ENCODE measurements at places on chromosomes 7 and 10.
A peak's percentile ranks its signal among the peaks of the same experiment; 100 is the strongest.

DNA sequence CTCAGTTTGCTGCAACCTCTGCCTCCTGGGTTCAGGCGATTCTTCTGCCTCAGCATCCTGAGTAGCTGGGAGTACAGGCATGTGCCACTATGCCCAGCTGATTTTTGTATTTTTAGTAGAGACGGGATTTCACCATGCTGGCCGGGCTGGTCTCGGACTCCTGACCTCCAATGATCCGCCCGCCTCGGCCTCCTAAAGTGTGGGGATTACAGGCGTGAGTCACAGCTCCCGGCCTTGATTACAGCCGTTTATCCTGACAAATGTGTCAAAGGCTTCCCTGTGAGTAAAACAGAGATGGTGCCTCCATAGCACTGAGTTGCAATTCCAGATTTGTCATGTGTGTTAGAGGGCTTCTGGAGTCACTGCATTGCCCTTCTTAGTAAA lies 273.7 kb downstream of the CCDC3 start:
- DNase-seq: no peak

GRCh38 chr10:106083572-106083971 lies 1080.9 kb downstream of the SORCS1 start:
- no peak for DNase-seq

GRCh38 chr7:7883394-7883793 lies 85.2 kb upstream of the GLCCI1 start:
- no peak for DNase-seq

DNA sequence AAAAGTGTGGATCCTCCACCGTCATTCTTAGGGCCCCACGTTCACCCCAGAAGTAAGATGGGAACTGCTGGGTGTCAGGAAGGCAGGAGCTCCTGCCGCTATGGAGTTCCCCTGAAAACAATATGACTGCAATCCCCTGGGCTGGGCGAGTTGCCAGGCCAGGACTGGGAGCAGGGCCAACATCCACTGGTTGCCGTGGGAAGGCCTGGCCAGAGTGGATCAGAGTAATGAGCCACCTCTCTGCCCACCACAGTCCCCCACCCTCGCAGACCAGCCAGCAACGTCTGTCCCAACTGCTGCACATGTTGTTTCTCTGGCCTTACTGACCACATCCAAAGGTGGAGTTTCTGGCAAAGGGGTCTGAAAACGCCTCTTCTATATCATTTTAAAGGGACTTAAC lies 86.6 kb downstream of the STRA8 start:
- no peak for DNase-seq

- DNase-seq: no peak
Observed at GRCh38 chr7:55179931-55180682, 161.3 kb downstream of the EGFR start.

DNA sequence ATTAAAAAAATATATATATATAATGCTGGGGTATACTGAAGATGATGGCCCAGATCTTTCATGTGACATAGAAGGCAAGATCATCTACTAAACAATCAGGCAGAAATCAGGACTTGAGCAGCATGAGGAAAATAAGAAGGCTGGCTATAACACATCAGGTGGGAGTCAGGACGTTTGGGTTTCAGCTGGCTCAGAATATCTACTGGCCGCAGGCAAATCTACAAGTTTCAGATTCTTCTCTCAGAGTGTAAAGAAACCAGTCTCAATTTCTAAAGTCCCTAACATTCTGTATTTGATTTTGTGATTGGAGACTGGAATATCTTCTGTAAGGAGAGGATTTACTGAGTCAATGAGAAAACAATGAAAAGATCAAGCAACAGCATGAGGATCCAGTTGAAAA lies 37.7 kb upstream of the FAM3C start:
- DNase-seq: no peak

- DNase-seq: no peak
Observed at GRCh38 chr10:94630017-94630688, 53.4 kb upstream of the CYP2C18 start.

- no peak for DNase-seq
Observed at GRCh38 chr10:59585046-59585700, 124.5 kb downstream of the SLC16A9 start.

- DNase-seq: no peak
Observed at GRCh38 chr7:84372712-84373111, 178.1 kb upstream of the SEMA3A start.

DNA sequence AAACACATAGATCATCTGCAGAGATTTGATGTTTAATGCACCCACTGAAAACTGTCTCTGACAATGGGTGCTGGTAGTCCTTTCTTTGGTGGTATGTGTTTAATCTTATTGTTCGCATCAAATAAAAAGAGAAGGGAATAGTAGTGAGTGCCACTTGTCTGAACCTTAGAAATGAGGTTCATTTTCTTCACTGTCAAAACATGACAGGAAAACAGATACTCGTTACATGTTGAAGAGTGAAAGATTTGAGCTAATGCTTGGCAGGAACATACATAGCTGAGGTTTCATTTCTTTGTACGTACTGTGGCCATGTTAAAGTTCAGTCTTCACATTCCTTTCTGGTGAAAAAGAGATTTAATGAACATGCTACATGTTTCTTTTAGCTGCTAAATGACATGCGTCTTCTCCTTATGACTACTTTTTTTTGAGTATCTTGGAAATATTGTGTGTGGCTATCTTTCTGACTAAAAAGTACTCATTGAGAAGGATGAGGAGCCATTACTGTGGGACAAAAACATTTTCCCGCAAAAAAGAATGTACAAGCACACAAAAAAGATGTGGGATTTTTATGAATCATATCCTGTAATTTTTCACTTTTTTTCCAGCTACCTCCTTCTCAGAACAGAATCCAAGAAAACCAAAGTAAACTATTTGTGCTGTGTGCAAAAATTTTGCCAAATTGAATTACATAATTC lies 108.0 kb downstream of the TWIST1 start:
- no peak for DNase-seq

- no peak for DNase-seq
Observed at GRCh38 chr7:25852211-25852938, 299.6 kb upstream of the NFE2L3 start.

DNA sequence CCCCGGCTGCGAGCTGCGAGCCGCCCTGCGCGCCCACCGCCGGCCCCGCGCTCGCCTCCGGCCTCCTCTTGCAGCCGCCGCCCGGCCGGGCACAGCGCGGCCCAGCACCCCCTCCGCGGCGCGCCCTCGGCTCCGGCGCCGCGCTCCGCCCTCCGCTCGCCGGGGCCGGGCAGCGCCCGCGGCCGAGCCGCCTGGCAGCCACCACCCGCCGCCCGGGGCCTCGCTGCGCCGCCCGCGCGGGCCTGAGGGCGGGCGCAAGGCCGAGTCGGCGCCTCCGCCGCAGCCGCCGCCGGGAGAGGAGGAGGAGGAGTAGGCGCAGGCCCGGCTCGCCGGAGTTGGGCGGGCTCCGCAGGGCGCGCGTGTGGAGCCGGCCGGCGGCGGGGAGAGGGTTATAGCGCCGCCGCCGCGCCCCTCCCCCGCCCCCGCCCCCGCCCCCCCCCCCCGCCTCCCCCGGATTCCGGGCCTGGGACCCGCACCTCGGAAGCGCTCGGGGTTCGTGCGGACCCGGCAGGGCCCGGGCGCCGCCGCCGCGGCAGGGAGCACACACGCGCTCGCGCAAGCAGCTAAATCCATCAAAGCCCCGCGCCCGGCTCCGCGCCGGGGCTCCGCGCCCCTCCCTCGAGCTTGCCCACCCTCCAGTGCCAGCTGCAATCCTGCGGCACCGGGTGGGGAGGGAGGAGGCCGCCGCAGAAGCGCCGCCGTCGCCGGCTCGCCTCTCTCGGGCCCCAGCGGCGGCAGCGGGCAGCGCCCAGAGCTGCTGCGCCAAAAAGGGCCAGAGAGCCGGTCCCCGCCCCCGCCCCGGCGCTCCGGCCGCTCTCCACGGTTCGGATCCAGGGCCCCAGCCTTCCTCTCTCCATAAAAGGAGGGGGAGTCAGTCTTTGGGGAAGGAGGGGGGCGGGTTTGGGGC lies at the start of gene PDGFA:
TSS of gene PDGFA (minus strand) at position 363 of the 907 bp plus-strand sequence. CDS start 845 bp downstream, outside the sequence.
- no peak for DNase-seq

- no peak for DNase-seq
Observed at GRCh38 chr7:22406715-22407114, 49.8 kb upstream of the RAPGEF5 start.

- no peak for DNase-seq
Observed at GRCh38 chr10:128431083-128431482, 304.9 kb upstream of the MKI67 start.

DNA sequence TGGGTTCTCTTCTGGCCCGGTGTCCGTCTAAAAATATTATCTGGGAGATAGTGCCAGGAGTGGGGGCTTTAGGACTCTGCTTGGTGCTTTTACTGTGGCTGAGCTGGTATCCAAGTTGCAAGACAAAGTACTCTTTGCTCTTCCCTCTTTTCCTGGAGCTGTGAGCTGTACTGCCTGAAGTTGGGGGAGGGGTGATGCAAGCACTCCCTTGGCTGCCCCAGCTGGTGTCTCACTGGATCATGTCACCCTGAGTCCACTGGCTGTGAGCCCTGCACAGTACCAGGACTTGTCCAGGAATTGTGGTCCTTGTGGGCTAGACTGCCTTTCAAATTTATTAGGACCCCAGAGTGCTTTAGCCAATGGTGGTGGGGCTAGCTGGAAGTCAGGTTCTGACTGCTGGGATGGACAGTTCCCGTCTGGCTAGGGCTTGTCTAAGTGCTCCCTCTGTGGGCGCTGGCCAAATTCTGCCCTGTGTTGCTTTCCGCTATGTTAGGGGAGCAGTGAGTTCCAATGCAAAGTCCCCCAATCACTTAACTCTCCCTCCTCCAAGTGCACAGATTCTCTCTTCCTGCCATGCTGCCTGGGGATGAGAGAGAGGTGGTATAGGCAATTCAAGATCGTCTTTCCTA lies 13.1 kb downstream of the CC2D2B start:
- DNase-seq: no peak

DNA sequence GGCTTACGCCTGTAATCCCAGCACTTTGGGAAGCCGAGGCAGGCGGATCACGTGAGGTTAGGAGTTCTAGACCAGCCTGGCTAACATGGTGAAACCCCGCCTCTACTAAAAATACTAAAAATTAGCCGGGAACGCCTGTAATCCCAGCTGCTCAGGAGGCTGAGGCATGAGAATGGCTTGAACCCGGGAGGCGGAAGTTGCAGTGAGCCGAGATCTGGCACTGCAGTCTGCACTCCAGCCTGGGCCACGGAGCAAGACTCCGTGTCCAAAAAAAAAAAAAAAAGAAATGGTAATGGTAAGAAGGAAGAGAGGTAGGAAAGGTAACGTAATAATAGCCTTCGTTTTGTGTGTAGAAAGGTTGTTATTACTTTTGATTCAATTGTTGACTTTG lies 1.2 kb downstream of the HSPA14 start:
- DNase-seq: no peak

GRCh38 chr10:86047588-86047987 lies 319.0 kb downstream of the GRID1 start:
- DNase-seq: no peak

- DNase-seq: no peak
Observed at GRCh38 chr10:18566177-18566576, 85.2 kb downstream of the NSUN6 start.

DNA sequence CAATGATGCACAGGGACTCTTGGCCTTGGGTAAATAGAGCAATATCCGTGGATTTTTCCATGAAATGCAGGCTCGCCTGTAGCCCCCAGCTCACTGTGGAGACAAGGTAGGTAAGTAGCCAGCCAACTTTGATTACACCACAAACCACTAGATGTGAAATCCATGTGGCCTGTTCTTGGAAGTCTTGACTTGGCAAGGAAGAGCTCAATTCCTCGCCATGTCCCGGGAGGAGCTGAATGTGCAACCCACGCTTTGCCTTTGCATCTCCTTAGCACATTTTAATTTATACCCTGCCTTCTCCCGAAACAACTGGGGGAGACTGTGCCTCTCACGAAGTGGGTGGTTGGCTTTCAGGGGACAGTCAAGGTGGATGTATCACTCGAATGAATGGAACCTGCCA lies 347.7 kb upstream of the MKI67 start:
- DNase-seq: no peak

DNA sequence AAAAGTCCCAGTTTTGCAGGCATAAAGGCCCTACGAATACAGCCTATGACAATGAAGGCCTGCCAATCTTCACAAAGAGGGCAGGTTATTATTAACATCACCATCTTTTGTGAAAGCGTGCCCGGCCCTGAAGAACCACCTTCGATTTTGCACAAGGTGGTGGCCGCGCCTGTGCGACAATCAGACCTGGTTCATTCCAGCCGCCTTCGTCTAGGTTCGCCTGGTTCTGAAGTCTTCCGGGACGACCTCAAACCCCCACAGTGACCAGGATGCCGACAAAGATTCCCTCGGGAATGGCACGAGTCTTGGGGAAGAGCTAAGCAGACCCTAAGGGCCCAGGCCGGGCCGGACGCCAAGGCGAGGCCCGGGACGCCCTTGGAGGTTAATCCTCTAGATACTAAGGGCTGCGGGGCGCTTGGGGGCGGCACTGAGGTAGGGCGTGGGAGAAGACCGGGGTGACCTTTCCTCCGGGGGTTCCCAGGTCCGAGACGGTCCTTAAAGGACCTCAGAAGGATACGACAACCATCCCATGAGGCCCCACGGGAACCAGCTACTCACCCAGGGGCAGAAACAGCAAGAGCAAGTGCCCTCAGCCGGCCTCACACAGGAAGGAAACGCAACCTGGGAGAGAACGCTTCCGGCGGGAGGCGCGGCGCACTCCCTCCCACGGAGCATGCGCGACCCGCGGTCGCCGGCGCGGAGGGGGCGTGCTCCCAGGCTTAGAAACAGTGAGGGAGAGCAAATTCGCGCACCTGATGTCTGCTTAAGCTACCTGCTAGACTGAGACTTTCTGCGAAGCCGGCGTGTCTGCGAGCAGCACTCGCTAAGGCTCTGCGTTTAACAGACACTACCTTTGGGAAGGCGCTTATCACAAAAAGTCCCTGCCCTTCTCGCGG lies at the start of gene ATAD1:
TSS of gene ATAD1 (minus strand) at position 618 of the 896 bp plus-strand sequence. CDS start 3,627 bp downstream, outside the sequence.
- peak; percentile 72 for DNase-seq

GRCh38 chr10:76543655-76544054 lies 1094.0 kb downstream of the KCNMA1 start:
- DNase-seq: no peak

DNA sequence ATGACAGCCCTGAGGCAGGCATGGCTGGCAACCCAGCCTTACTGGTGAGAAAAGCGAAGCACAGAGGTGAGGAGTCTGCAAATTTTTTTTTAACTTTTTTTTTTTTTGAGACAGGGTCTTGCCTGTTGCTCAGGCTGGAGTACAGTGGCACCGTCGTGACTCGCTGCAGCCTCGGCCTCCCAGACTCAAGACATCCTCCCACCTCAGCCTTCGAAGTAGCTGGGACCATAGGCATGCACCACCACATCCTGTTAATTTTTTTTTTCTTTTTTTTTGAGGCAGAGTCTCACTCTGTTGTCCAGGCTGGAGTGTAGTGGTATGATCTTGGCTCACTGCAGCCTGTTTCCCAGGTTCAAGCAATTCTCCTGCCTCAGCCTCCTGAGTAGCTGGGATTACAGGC lies 35.1 kb upstream of the DLG5 start:
- DNase-seq: no peak

- DNase-seq: no peak
Observed at GRCh38 chr10:49611166-49611815, 1.2 kb downstream of the SLC18A3 start.

- DNase-seq: no peak
Observed at GRCh38 chr7:18597754-18598153, 102.2 kb downstream of the HDAC9 start.
